ENCODE measurements at places on chromosomes 6 and 20.

DNA sequence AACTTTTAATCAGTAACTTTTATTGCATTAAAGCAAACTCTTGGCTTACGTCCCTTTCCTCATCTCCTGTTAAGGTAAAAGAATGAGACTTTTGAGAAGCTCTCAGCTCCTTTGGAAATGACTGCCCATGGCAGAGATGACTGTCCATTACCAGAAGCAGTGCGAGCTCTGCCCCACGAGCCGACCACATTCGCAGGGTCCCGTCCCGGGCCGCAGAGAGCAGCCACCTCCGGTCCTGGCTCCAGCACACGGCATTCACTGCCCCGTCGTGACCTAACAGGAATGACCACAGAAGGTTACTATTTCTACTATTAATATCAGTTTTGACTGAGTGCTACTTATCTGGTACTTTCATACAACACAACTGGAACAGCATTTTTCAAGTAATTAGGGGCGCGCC lies 63.4 kb downstream of the WDR27 start:
- no peak for DNase-seq

DNA sequence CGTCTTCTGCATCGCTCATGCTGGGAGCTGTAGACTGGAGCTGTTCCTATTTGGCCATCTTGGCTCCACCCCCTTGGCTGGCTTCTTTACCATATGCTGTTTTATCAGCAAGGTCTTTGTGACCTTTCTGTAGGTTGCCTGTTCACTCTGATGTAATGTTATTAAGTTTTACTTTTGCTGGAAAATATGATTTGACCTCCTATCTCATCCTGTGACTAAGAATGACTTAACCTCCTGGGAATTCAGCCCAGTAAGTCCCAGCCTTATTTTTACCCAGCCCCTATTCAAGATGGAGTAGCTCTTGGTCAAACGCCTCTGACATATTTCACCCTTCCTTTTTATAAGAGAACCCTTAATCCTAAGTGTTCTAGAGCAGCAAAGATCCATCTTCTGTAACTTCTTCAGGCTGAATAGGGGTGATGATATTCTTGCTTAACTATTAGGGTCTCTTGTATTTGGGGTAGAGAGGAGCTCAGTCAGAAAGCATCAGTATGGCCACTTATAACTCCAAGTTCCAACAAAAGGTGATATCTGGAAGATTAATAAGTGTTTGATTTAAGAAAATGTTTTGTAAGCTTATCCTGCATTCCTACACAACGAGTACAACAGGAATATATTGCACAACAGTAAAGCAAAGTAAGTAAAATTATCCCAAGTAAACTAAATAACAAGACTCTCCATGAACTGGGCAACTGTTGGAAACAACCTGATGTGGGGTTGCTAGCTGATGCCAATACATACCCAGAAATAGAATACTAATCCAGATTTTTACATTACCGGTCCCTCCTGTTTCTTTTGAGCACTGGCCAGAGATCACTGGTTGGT lies 23.1 kb upstream of the HMGN3 start:
- peak; percentile 10 for DNase-seq

DNA sequence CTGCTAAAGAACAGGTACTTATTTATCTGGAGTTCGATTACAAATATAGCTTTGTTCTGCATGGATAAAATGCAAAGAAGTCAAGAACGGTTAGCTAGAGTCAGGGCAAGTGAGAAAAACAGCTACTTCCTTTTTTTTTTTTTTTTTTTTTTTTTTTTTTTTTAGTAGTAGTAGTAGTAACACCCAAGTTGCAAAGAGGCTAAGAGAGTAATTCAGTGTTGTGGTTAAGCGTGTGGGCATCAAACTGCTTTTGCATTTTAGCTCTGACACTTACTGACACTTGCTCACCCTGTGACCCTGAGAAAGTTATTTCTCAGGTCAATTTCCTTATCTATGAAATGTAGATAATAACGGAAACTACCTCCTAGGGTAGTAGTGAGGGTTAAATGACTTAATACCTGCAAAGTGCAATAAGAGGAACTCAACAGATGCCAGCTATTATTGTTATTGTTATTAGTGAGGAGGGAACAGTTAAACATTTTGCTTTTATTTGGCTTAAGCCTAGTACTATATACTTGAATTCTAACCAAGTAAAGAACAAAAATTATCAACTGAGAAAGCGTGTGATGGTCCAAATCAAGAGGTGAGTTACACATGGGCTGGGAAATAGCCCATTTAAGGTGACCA lies 86.7 kb upstream of the BACH2 start:
- peak; percentile 60 for DNase-seq

DNA sequence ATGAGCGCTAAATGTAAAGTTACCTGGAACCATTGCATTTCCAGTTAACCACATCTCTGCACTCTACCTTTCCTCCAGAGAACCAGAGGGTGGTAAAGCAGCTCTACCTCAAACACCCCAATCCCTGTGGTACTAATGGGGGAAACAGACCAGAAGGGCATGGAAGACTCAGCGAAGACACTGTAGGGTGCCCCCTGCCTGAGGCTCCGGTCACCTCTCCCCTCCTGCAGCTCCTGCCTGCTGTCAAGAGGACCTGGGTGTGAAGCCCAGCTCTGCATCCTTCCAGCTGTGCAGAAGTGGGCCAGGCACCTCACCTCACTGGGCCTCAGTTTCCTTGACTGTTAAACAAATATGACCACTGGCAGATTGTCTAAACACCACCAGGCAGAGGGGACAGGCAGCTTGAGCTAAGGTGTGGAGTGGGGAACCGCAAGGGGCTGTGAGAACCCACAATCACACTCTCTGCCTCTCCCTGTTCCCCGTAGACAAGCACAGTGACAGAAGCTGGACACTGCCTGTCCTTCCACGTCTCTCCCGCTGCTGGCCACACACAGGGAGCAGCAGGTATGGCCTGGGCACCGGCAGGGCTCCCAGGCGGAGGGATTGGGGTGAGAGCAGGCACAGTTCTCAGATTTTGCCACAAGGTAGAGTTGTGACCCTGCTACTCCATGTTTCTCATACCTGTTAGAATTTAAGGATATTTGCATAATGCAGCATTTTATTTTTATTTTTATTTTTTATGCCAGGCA lies 9.1 kb upstream of the BPIFA2 start:
- DNase-seq, result no peak

DNA sequence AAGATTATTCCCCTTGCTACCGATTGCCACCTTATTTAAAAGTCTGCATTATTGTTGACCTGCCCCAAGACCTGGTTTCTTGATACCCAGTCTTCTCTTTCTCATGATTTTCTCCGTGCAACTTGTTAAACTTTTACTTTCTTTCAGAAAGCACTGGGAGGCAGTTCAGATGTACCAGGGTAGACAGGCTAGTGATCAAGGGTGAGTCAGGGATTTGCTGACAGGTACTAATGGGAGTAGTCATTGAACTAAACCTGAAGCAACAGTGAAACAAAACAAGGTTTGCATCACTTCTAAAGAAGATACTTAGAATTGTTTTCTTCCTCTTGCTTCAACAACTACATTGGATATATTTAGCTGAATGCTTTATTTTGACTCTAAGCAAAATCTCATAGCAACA lies 124.4 kb downstream of the KCNQ5 start:
- no peak for DNase-seq

DNA sequence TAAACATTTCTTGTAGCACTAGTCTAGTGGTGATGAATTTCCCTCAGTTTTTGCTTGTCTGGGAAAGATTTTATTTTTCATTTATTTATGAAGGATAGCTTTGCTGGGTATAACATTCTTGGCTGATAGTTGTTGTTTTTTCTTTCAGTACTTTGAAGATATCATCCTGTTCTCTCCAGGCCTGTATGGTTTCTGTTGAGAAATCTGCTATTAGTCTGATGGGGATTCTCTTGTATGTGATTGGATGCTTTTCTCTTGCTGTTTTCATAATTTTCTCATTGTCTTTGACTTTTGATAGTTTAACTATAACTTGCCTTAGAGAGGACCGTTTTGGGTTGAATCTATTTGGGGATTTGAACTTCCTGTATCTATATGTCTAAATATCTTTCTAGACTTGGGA lies 207.1 kb downstream of the PACRG start:
- DNase-seq, result no peak

DNA sequence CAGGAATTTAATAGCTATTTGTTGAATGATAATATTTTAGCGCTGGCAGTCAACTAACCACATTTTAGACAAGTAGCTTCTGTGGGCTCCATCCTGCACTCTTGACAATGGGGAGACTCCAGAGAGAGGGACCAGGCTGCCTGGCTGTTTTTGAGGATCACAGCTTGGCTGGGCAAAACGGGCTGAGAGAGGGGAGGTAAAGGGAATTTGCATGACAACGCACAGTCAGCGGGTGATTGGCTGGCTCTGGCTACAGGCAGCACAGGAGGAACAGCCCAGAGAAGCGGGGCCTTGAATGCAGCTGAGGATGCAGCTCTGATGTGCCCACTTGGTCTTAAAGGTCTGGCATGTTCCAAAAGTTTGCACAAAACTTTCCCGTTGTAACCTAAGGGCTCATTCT lies 41.2 kb downstream of the LRFN2 start:
- DNase-seq, result no peak

GRCh38 chr20:1825507-1825906 lies 69.7 kb upstream of the SIRPA start:
- no peak for DNase-seq
